ENCODE measurements at places on chromosomes 2 and 18.

GRCh38 chr2:287911-288757, at the start of gene ALKAL2:
Gene ALKAL2 (minus strand): TSS chr2:288091. CDS start chr2:287835, 256 bp downstream.
- peak; percentile 36 for DNase-seq

DNA sequence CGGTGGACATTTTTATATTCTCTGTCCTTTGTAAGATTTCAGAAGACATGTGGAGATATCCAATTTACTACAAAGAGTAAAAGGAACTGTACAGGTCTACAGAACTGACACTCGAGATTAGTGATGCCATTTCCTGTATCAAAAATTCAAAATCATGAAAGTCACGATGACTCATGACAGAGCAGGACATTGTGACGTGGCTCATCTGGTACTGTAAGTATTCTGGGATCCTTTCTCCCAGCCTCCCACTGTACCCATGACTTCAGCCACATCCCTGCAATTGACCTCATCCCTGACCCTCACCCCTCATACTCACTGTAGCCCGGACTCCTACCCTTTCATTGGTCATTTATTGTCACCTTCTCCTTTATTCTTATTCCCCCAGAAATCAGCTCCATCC, 736.5 kb downstream of the EPHA4 start:
- DNase-seq, result no peak

GRCh38 chr2:207122651-207123334, 43.0 kb downstream of the KLF7 start:
- DNase-seq, result no peak

GRCh38 chr2:178280244-178280852, 86.0 kb downstream of the OSBPL6 start:
- DNase-seq, result peak; percentile 83

GRCh38 chr2:148255929-148256328, 235.0 kb downstream of the MBD5 start:
- DNase-seq, result no peak

Data from hematopoietic multipotent progenitor cell treated with erythropoietin and hydrocortisone succinate and interleukin-3 and kit ligand, for 4 days (in vitro differentiated cells).